A673 (cell line): ENCODE measurements at places on chromosomes 4 and X.

DNA sequence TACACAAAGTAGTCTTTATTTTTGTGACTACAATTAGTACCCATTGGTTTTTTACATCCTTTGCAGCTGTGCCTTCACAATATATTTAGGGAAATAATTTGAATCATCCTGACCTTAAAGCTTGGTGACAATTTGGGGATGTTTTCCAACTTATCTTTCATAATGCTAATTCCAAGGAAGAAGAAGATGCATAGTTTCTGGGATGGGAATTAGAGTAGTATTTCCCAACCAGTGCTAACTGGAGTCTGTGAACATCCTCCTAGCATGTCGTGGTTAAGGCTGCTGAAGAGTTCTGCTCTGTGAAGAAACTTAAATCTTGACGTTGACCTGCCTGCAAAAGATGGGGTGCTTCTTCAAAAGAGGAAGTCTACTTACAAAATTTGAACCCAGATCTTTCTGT is 173.5 kb downstream of the ANK2 start:
- H3K4me3 ChIP-seq, result no peak overlapping the region
- DNase-seq, result no peak
- no peak overlapping the region for H3K27ac ChIP-seq
- no peaks in the 10 kb centered on the region for H3K4me1 ChIP-seq
- no peaks in the 10 kb centered on the region for H3K36me3 ChIP-seq
- H3K27me3 ChIP-seq, result no peaks in the 10 kb centered on the region

- no peak for DNase-seq
- H3K27ac ChIP-seq, result no peak overlapping the region
These were observed 144.3 kb downstream of the CHIC2 start for GRCh38 chr4:53920116-53920515.

DNA sequence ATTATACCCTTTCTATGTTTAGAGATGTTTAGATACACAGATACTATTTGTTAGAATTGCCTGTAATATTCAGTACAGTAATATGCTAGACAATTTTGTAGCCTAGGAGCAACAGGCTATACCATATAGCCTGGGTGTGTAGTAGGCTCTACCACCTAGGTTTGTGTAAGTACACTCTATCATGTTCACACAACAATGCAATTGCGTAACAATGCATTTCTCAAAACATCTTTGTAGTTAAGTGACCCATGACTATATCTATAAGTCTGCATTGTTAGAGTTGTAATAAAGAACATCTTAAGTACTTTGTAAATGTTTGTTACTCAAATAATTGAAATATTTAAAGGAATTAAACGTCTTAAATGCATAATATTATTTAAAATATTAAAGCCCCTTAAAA is 379.3 kb downstream of the PPP3CA start:
- no peak overlapping the region for H3K27ac ChIP-seq
- no peaks in the 10 kb centered on the region for H3K36me3 ChIP-seq
- DNase-seq, result no peak
- no peaks in the 10 kb centered on the region for H3K27me3 ChIP-seq
- no peaks in the 10 kb centered on the region for H3K4me1 ChIP-seq

DNA sequence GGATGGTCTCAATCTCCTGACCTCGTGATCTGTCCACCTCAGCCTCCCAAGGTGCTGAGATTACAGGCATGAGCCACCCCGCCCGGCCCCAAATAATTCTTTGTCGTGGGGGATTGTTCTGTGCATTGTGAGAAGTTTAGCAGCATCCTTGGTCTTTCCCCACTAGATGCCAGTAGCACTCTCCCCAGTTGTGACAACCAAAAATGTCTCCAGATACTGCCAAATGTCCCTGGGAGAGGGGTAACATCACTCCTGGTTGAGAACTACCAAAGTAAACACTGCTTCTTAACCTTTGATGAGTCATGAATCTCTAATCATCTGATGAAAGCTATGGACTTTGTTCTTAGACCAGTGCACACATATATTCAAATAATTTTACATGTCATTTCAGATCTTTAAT is 90.7 kb upstream of the BRS3 start:
- H3K36me3 ChIP-seq, result no peaks in the 10 kb centered on the region
- DNase-seq, result no peak
- no peaks in the 10 kb centered on the region for H3K27me3 ChIP-seq
- no peaks in the 10 kb centered on the region for H3K4me1 ChIP-seq
- H3K4me3 ChIP-seq, result no peak overlapping the region

DNA sequence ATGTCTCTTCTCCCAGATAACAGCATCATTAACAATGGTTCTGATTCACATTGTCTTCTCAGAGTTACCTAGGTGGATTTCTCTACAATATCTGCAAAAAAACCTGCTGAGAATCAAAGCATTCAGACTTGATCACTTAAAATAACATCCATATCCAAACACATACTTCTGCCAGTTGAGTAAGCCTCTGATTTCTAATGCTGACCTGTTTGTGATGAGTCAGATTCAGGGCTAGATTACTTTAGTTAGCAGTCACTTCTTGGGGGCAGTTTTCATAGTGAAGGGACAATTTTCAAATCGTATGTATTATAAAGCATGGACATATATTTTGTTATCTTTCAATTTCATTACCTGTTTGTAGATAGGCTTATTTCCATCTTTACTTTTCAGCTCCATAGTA is 35.5 kb downstream of the CCNI start:
- H3K4me3 ChIP-seq, result no peak overlapping the region
- peaks cover 2% of the 10 kb centered on the region for H3K36me3 ChIP-seq
- DNase-seq, result no peak
- no peaks in the 10 kb centered on the region for H3K27me3 ChIP-seq
- no peak overlapping the region for H3K27ac ChIP-seq
- no peaks in the 10 kb centered on the region for H3K4me1 ChIP-seq

DNA sequence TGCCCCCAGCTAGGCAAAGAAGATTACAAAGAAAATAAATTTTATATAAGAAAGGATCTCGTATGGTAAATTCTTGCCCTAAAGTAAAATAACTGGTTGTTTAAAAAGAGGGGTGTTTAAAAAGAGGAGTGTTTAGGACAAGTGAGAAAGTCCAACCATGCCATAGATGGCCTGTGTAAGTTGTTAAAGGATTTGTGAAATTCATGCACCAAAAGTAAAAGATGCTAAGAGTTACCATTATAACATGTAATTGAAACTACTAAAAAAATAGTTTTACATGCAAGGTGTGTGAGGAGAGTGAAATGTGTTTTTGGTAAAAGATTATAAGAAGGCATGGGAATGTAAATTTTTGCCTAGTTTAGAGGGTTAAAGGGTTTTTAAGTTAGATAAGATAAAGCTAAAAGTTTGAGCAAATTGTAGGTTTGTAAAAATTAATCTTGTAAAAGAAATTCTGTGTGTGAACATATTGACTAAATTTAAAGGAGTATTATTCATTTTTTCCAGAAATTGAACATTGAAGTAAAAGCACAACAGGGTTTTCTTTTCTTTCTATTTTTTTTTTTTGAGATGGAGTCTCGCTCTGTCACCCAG is 20.1 kb downstream of the HTT-AS start:
- H3K4me3 ChIP-seq, result no peak overlapping the region
- no peak for DNase-seq
- H3K36me3 ChIP-seq, result no peaks in the 10 kb centered on the region
- H3K27ac ChIP-seq, result no peak overlapping the region
- no peaks in the 10 kb centered on the region for H3K27me3 ChIP-seq
- H3K4me1 ChIP-seq, result no peaks in the 10 kb centered on the region
